ENCODE measurements at places on chromosomes 11 and 22. TPM values are rescaled to one million over a fixed set of nuclear protein-coding genes. Genes with fewer than 3 reads are reported as not detected.

DNA sequence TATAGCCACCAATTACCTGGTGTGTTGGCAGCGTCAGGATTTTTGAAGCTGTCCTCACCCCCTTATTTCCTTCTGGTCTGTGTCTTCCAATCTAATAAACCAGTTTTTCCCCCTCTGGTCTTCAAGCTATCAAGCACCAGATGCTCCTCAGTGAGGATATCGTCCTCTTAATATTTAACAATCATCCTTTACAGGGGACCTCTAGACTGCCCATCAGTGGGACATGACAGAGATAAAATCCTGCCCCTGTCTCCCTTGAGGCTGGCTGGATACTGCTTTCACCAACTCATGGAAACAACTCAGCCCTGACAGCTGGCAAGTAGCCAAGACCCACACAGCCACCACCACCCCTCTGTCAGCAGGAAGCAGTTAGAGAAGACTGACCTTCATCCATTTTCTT is 421.0 kb upstream of the API5 start:
- DNase-seq = no peak
- H3K4me1 ChIP-seq = no peaks in the 10 kb centered on the region
- no peak overlapping the region for H3K4me3 ChIP-seq
- H3K27ac ChIP-seq = no peak overlapping the region
- H3K36me3 ChIP-seq = no peaks in the 10 kb centered on the region

DNA sequence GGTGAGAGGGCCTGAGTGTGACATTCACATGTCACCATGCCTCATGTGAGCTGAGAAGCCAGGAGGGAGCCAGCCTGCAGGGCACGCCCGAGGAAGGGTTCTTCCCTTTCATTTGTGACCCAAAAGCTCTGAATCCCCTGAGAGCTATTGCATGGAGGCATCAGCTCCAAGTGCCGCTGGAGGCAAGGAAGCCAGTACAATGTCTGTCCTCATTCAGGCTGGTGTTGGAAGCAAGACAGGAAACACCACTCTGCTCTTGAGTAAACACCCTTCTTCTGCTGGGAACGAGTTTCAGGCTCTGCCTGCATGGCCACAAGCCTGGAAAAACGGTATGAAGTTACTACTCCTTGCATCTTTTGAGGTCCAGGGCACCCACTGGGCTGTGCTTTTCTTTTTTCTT is 83.8 kb upstream of the LARGE1 start:
- no peak overlapping the region for H3K27ac ChIP-seq

DNA sequence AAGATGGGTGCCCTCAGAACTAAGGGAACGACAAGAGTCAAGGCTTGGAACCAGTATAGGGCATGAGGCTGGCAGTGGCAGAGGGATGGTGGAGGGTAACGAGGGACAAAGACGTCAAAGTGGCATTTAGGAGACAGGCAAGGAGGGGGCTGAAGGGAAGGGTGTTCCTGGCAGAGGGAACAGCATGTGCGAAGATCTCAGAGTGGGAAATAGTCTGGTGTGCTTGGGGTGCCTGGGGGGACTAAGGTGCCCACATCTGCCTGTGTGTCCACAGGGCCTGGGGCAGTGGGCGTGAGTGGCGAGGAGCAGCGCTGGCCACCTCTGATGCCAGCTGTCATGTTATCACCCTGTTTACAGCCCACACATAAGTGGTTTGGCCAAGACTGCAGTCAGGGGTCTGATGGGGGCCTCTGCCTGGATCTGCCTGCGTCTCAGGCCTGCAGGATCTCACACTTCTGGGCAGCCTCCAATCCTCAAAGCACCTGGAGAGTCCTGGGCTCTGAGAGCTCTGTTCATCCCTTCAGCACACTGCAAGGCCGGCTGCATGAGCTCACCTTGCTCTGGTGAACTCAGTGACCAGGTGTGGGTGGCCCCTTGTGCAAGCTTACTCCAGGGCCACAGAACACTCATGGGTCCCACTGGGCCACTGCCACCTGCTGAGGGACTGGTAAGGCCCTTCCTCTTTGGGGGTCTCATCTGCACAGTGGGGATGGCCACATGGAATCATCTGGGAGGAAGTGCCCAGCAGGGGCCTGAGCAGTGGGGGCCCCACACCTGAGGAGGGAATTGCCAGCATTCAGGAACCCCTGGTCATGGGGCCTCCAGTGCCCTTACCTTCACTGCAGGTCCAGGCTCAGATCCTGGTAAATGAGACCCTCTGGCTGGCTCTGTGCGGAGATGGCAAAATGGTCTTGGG is 89.7 kb upstream of the SHISAL1 start:
- no peaks in the 10 kb centered on the region for H3K4me1 ChIP-seq
- H3K36me3 ChIP-seq = no peaks in the 10 kb centered on the region
- no peak overlapping the region for H3K27ac ChIP-seq
- no peak for DNase-seq
- H3K27me3 ChIP-seq = no peaks in the 10 kb centered on the region

DNA sequence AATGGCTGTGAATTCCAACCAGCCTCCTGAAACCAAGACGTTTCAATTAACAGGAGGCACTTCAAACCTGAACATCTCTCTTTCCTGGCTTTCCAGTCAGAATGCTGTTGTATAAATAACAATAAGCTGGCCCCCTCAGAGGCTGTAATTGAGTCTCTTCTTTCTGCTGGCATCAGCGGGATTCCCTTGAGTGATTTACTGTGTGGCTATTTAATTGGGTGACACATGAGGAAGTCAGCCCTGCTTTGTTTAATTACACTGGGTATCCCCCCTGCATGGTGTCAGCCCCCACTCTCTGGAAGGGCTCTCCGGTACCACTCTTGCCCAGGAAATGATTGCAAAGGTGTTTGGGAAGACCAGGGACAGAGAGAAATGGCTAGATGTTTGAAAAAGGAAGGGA is 101.6 kb downstream of the NTM start:
- no peak overlapping the region for H3K4me3 ChIP-seq
- no peak overlapping the region for H3K27ac ChIP-seq
- H3K4me1 ChIP-seq = no peaks in the 10 kb centered on the region
- H3K36me3 ChIP-seq = no peaks in the 10 kb centered on the region
- DNase-seq = no peak

P2RY6 gene
- total RNA-seq = 2.0 TPM

DNA sequence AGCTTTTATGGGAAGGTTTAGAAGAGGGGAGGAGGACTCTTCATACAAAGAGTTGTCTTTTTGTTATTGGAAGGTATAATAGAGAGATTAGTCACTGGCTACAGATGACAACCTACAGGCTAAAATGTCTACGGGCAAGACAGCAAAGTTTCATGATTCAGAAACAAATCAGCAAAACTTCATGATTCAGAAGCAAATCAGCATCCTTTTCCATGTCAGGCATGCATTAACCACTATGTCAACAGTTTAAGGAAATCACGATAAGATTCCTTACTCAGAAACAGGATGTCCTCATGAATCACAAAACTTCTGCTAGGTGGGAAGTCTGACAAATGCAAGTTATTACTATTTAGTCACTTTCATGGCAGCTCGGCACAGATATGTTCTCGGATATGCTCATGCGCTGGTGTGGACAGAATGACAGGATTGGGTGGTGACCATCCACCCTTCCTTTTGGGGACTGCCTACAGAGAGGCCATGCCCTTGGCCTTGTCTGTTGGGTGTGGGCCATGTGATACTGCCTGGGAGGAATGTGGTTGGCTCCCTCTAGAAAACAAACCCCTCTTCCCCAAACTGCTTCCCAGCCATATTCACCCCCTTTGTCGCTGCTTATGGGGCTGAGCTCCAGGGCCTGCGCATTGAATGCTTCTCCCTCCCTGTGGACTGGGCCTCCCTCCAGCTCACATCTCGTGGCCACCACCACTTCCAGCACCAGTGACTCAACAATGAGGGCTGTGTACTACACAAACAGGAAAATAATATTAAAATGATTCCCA is 10.1 kb downstream of the C11orf91 start:
- peak; percentile 94 for DNase-seq
- no peaks in the 10 kb centered on the region for H3K36me3 ChIP-seq
- H3K4me1 ChIP-seq = peaks cover 56% of the 10 kb centered on the region
- peak overlapping the region; percentile 81 for H3K27ac ChIP-seq
- H3K4me3 ChIP-seq = no peak overlapping the region

RAB30 gene
- total RNA-seq = 10.8 TPM

GRCh38 chr11:119700030-119700429 is 29.0 kb downstream of the NECTIN1 start:
- H3K36me3 ChIP-seq = no peaks in the 10 kb centered on the region
- H3K4me3 ChIP-seq = no peak overlapping the region
- DNase-seq = no peak

BARX2 gene
- 25.3 TPM for total RNA-seq

MRGPRX3 gene
- not detected for total RNA-seq

DNA sequence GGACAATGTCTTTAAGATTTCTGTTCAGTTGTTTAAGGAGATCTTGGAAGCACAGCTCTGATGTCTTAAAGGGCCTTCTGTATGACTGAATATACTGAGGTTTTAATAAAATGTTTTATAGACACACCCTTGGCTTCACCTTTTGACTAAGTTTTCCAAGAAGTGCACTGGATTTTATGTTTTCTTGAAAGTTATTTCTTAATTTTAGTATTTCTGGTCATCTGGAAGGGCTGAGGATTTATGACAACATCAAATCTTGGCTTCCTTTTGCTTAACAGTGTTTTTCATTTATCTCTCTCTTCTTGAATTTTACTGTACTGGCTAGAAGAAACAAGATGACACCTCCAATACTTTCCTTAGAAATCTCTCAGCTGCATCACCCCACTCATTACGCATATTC is 2423.4 kb downstream of the LRRC4C start:
- no peak overlapping the region for H3K27ac ChIP-seq
- H3K36me3 ChIP-seq = no peaks in the 10 kb centered on the region
- no peak overlapping the region for H3K4me3 ChIP-seq

DNA sequence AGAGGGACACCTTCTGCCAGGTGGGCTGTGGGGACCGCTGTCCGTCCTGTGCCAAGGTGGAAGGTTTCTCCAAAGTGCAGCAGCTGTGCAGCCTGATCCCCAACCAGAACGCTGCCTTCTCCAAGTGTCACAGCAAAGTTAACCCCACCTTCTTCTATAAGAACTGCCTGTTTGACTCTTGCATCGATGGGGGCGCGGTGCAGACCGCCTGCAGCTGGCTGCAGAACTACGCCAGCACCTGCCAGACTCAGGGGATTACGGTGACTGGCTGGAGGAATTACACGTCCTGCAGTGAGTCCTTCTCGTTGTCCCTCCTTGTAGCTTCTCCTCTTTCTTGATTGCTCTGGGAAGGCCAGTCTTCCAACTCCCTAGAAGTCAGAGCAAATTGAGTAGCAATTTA is 44.8 kb downstream of the TECTA start:
- no peaks in the 10 kb centered on the region for H3K27me3 ChIP-seq
- no peak overlapping the region for H3K4me3 ChIP-seq
- H3K36me3 ChIP-seq = no peaks in the 10 kb centered on the region
- no peaks in the 10 kb centered on the region for H3K4me1 ChIP-seq
- DNase-seq = no peak

OR52A1 gene
- not detected for total RNA-seq

GRCh38 chr11:63816166-63816565 is 2.9 kb downstream of the SPINDOC start:
- no peaks in the 10 kb centered on the region for H3K27me3 ChIP-seq
- no peak overlapping the region for H3K4me3 ChIP-seq
- H3K36me3 ChIP-seq = peaks cover 33% of the 10 kb centered on the region
- H3K4me1 ChIP-seq = peaks cover 34% of the 10 kb centered on the region

DNA sequence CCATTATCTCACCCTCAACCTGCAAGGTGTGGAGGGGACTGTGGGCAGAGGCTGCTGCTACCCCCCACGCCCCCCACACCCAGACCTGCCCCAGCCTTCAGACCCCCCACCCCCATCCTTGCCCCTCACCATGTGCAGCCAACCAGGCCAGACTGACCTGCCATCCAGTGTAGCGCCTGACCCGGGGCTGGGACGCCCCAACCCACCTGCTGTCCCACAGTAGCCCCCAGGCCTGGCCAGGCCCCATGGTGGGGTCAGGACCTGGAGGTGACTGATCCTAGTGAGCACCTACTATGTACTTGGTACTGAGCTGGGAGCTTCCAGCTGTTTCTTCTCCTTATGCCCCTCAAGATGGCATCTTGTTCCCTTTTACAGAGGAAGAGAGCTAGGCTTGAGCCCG is 113.1 kb downstream of the CACNA1I start:
- no peak overlapping the region for H3K27ac ChIP-seq
- no peaks in the 10 kb centered on the region for H3K36me3 ChIP-seq
- H3K4me1 ChIP-seq = peaks cover 4% of the 10 kb centered on the region
- peaks cover 12% of the 10 kb centered on the region for H3K27me3 ChIP-seq
- H3K4me3 ChIP-seq = no peak overlapping the region
- DNase-seq = no peak

IFITM10 gene
- 4.9 TPM for total RNA-seq

GRCh38 chr11:112023104-112023503 is 2.1 kb upstream of the DLAT start:
- peaks cover 16% of the 10 kb centered on the region for H3K4me1 ChIP-seq
- DNase-seq = no peak
- H3K27ac ChIP-seq = no peak overlapping the region
- H3K4me3 ChIP-seq = no peak overlapping the region
- peaks cover 23% of the 10 kb centered on the region for H3K36me3 ChIP-seq
- H3K27me3 ChIP-seq = no peaks in the 10 kb centered on the region

GRCh38 chr11:72724851-72725723 is 27.1 kb downstream of the ARAP1 start:
- no peak for DNase-seq
- peak overlapping the region; percentile 58 for H3K27ac ChIP-seq
- H3K4me1 ChIP-seq = peaks cover 39% of the 10 kb centered on the region
- H3K4me3 ChIP-seq = no peak overlapping the region
- H3K36me3 ChIP-seq = no peaks in the 10 kb centered on the region
- no peaks in the 10 kb centered on the region for H3K27me3 ChIP-seq

DNA sequence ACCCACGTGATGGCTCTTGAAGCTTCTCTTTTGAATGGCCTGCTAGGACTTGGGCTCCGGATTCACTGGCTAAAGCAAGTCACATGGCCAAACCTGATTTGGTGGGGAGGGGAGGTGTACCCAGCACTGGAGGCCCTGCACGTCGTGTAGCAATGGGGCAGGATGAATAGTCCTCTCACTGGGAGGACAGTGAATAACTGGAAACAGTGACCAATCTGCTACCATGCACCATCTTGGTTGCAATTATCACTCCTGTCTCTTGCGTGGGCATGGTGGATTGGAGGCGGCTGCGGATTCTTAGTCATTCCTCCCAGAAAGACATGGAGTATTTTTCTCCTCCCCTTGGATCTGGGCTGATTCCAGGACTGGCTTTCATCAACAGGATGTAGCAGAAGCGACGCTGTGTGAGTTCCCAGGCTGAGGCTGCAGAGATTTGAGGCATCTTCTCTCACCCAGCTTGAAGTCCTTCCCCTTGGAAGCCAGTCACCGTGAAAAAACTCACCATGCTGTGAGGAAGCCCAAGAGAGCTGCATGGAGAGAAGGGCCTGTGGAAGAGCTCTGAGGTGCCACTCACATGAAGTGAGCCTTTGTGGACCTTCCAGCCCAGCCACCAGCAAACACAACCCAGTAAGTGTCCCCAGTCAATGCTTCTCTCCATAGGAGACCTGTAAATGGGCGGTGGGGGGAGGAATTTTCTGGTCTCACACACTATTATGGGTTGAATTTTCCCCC is 70.4 kb downstream of the IGLL1 start:
- H3K27ac ChIP-seq = no peak overlapping the region
- no peaks in the 10 kb centered on the region for H3K4me1 ChIP-seq
- DNase-seq = no peak
- no peaks in the 10 kb centered on the region for H3K36me3 ChIP-seq

P2RX6 gene
- total RNA-seq = 1.7 TPM
